Kidney epithelial cell (primary cell): ENCODE measurements at places on chromosomes 1 and 21. TPM values are rescaled to one million over a fixed set of nuclear protein-coding genes. Genes with fewer than 3 reads are reported as not detected.

- no peak for DNase-seq
Measured at GRCh38 chr1:53765657-53766056, 26.7 kb upstream of the GLIS1 start.

DNA sequence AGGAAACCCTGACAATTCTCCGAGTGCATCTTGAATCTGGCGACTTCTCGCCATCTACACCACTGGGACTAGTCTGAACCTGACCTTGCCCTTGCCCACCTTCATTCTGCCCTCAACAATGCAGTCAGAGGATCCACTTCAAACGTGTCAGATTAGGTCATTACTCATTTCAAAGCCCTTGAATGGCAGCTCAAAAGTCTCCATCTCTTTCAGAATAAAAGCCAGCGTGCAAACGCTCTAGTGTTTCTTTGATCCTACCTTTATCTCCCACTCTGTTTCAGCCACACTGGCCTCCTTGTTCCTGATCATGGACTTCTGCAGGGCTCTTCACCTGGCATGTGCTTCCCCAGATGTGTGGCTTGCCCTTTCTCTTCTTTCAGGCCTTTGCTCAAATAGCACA is 31.3 kb downstream of the SLC30A1 start:
- DNase-seq, result no peak

DNA sequence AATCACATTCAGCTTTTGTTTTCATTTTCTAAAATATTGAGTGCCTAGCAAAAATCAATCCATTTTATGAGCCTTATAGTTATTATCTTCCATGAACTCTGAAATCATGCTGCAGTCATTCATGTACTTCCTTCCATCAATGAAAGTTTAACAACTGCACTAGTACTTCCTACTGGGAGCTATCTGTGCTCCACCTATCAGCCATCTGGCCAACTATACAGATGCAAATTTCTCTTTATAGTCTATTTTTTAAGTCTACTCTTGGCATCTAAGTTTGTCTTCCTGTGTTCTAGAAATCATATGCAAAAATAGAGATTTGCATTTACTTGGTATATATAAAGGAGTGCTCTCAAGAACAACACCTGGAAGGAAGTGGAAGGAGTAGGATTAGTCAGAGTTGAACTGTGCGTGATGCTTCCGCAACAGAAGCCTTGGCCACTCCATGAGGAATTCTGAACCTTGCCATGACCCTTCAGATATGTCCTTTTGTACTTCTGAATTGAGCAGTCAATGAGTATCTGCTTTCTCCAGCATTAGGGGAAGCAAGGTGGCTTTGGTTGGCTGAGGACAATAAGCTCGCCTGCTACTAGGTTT is 403.2 kb upstream of the ADAMTS5 start:
- DNase-seq, result no peak

DNA sequence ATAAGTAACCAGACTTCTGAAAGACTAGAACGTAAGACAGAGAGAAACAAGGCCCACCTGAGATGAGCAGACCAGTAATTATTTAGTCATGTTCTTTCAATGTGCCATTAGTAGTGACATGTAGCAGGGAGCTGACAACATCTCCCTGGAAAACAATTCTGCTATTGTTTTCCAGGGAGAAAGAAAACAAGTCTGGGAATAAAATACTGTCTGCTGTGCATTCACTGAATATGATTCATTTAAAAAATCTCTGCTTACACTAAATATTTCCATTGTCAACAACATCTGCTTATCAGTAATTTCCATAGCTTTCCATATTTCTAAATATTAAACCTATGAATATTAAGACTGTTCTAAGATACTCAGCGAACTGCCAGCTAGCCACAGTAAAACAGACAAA is 80.0 kb downstream of the VCAM1 start:
- no peak for DNase-seq

GRCh38 chr1:204959374-204959773 is 83.6 kb upstream of the CNTN2 start:
- no peak for DNase-seq

- DNase-seq, result no peak
Measured at GRCh38 chr1:110765640-110766335, 91.0 kb upstream of the KCNA3 start.

DNA sequence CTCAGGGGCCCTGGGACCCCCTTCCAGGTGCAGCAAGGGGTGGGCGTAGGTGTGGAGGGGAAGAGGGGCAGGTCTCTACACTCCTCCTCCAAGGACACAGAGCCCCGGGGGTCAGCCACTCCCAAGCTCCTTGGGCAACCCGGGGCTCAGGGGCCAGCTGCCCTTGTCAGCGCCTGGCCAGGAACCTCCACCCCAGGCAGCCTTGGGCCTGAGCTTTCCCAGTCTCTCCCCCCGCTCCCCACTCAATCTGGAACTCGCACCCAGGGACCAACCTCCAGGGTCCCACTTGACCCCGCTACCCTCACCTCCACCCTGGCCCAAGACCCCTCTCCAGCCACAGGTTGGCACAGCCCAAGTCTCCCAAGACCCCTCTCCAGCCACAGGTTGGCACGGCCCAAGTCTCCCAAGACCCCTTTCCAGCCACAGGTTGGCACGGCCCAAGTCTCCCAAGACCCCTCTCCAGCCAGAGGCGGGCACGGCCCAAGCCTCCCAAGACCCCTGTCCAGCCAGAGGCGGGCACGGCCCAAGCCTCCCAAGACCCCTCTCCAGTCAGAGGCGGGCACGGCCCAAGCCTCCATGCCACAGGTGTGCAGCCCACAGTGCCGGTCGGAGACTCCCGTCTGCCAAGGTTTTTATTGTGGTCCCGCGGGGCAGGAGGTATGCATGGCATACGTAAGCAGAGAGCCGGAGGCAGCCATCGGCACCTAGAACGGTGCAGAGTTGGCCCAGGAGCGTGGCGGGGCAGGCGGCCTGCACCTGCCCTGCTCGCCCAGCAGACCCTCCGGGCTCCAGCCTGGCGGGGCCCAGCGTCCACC is 3.0 kb downstream of the TNFRSF4 start:
- DNase-seq, result no peak

- DNase-seq, result peak; percentile 35
Measured at GRCh38 chr1:1305300-1306069, 2.2 kb downstream of the ACAP3 start.

GRCh38 chr1:162753998-162754585 is 36.4 kb upstream of the HSD17B7 start:
- no peak for DNase-seq

- DNase-seq, result no peak
Measured at GRCh38 chr1:107659961-107660360, 305.0 kb downstream of the VAV3 start.

- DNase-seq, result no peak
Measured at GRCh38 chr1:215878128-215878527, 311.0 kb downstream of the KCTD3 start.

GRCh38 chr1:151384584-151384983 is 12.1 kb upstream of the SELENBP1 start:
- DNase-seq, result no peak

- no peak for DNase-seq
Measured at GRCh38 chr1:48776393-48777218, at the start of gene BEND5. BEND5 (minus strand) TSS chr1:48776891; CDS start chr1:48776831, 60 bp downstream.

DNA sequence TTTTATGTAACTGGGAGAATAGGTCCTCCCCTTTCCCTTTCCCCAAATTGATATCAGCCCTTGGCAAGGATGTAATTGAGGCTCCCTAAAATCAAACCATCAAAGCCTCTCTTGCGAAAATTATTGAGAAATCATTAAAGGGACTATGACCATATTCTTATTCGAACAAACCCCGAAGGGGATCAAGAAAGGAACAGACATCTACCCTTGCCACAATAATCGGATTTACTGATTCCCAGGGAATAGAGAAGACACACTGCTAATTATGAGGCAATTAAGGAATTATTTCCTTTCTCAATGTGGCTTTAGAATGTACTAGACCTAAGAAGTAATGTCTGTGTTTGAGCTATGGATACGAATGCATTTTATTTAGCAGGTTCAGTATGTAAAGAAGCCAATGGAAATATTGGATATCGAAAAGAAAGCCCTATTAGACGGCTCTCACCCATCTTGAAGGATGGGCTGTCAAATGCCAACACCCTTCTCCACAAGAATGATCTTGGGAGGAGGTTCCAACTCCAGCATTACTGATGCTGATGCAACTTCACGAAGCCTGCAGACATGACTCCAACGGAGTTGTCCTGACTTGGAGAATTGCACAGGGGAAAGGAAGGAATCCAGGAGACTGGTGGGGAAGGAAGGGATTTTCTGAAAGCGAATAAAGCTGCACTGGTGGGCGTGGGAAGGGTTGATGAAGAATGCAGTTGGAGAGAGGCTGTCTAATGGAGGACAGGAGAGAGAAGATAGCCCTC is 11.6 kb upstream of the PTPRF start:
- no peak for DNase-seq

GRCh38 chr1:87915771-87916170 is 587.1 kb downstream of the LMO4 start:
- DNase-seq, result no peak

DNA sequence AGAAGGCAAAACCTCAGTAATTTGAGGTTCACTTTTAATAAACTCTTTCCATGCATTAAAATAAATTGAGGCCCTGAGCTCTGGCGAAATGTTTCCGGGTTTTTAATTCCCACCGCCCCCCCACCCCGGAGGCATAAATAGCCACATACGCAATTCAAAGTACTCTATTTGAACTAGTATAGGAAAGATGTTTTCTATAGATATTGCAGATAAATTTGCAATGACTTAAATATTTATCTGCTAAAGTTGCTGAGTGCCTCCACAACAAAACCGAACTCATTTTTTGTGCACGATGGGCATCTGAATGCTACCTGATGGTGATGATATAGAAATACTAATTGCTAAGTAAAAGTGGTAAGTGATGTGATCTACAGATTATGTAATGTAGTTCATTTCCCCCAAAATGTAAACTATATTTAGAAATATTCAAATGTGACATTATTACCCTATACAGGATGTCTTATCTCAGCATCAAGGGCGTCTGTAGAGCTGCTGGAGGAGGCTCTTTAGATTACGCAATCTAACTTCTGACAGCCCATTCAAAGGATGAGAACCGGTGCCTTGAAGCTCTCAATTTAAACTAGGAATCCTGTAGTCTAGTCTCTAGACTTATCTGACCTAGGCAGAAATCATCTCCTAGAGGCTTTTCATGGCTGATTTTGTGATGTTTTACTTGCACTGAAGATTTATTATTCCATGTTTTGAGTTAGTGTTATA is 8.5 kb downstream of the IRF2BP2 start:
- DNase-seq, result no peak

DNA sequence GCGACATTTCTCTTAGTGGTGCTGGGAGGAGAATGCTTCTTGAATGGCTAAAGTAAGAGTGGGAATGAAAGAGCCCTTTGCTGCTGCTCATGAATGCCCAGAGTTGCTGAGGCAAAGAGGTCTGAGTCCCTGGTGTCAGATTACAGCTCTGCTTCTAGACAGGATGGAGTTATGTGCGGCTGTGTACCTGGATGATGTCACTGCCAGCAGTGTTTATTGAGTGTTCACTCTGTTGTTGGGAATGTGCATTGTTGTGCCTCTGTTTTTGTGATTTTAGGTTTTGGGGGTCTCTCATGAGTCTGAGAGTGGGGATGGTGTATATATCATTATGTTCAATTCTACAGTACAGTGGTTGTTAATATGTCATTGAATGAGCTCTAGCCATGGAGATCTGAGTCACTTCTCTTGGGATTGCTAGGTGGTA is 2.7 kb downstream of the CDC14A start:
- DNase-seq, result peak; percentile 63

- no peak for DNase-seq
Measured at GRCh38 chr21:34131586-34131985, 58.2 kb downstream of the MRPS6 start.

- DNase-seq, result no peak
Measured at GRCh38 chr1:9244501-9245229, 10.1 kb downstream of the H6PD start.

GPR153 gene
- 11.4 and 12.3 TPM in 2 replicates for total RNA-seq

GPR161 gene
- 16.4 and 24.6 TPM in 2 replicates for total RNA-seq

MMEL1 gene
- 1.9 TPM in 1 of 2 replicates, not detected in the other for total RNA-seq

KIF17 gene
- 1.3 and 1.6 TPM in 2 replicates for total RNA-seq

KRTAP7-1 gene
- total RNA-seq, result not detected in 2 replicates

SNAPIN gene
- 61.0 and 65.0 TPM in 2 replicates for total RNA-seq

RCSD1 gene
- 0.21 TPM in 1 of 2 replicates, not detected in the other for total RNA-seq

ZNF362 gene
- total RNA-seq, result 20.7 and 26.0 TPM in 2 replicates

C1orf115 gene
- 8.4 and 8.9 TPM in 2 replicates for total RNA-seq
